ENCODE measurements at places on chromosomes 3 and 15. TPM values are rescaled to one million over a fixed set of nuclear protein-coding genes. Genes with fewer than 3 reads are reported as not detected.

OIP5 gene
- total RNA-seq: 0.35 TPM

TRH gene
- total RNA-seq: 0.55 TPM

GPR87 gene
- total RNA-seq: not detected

PCSK6 gene
- 14.4 TPM for total RNA-seq

MASP1 gene
- 26.2 TPM for total RNA-seq

DNA sequence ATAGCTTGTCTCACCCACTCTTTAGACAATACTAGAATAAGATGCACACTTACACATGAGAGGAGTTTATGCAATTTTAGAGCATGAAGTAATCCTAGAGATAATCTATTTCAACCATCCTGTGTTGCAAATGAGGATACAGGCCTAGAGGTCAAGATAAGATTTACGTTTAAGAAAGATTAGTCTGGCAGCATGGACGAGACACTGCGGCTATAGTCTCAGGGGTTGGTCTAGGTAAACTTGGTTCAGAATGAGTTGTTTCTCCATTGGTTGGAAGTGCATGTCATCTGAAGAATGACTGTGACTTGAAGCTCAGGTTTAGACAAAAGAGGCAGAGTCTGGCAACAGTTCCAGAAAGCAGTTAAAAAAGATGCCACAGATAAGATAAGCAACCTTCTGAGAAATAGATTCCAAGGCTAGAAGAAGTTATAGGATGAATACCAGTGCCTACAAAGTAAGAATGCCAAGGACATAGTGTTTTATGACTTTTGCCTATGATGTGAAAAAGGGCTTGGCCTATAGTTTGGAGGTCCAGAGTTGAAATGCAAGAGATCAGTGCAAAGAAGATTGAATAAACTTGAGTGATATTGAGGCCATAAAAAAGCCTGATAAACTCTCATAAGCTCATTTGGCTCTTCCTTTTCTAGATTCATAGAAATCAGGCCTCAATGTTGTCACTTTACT lies 631.0 kb downstream of the SQOR start:
- DNase-seq: no peak

GRCh38 chr3:37971467-37971866 lies 19.1 kb upstream of the VILL start:
- no peak for DNase-seq

DNA sequence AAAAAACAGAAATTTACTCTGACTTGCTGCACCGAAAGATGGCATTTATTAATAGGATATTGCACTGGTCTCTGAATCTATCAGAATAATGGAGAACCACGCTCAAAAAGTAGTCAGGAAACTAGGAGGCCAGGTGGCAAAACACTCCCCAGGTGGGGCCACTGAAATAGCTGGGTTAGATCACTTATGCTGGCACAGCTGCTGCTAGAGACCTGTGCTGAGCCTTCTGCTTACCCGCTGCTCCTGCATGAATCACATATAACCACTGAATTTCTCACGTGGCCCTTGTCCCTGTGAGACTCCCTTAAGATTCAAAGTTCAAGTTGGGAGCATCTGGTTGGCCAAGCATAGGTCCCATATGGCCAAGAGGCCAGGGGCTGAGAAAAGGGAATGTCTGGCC lies 66.0 kb upstream of the OXTR start:
- no peak for DNase-seq

DNA sequence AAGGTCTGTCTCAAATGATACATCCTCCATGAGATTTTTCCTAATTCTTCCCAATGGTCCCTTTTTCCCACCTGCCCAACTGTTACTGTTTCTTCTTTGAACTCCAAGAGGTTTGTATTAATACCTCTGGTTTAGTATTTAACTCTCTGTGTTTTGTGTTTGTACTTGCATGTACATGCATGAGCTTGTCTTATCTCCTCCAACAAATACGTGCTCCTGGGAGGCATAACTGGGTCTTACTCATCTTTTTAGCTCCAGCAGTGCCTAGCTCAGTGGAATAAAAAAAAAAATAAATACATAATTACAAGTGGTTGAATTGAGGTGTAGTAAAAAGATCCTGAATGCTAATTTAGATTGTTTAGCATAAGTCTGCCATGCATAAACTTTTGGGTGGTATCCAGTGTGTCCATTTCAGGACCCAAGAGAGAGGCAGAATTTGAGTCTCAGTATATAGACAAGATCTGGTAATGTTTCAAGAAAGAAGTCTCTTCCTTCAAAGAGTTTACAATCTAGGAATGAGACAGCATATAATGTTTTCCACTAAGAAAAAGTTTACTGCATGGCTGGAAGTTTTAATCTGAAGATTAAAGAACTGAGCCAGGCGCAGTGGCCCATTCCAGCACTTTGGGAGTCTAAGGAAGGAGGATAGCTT lies 1.7 kb upstream of the LYSMD2 start:
- DNase-seq: no peak

DNA sequence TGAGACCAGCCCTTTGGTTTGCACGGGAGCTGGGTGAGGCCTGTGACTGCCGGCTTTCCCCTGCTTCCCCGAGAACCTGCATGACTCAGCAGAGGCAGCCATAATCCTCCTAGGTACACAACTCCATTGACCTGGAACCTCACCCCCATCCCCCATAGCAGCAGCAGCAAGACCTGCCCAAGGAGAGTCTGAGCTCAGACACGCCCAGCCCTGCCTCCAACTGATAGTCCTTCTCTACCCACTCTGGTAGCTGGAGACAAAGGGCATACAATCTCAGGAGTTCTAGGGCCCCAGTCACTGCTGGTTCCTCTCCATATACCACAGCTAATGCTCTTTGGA lies 141.0 kb upstream of the ARHGEF26 start:
- no peak for DNase-seq

- DNase-seq: no peak
Observed at GRCh38 chr3:24434651-24435050, 60.0 kb downstream of the THRB start.

DNA sequence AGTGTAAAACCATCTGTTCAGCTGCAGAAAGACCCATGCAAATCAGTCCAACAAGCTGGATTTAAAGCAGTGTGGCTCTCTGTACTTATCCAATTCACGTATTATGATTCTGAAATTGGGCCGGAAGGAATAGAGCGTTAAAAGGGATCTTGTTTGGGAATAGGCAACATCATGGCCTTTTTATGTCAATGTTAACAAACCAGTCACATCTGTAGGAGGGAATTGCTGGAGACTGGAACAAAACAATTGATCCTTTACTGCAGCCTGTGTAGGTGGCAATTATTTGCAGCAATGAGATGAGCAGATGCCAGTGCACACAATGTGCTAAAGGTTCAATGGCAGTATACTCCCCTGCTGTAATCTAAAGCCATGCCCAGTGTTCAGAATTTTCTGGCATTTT lies 887.4 kb upstream of the ROBO1 start:
- DNase-seq: no peak

DNA sequence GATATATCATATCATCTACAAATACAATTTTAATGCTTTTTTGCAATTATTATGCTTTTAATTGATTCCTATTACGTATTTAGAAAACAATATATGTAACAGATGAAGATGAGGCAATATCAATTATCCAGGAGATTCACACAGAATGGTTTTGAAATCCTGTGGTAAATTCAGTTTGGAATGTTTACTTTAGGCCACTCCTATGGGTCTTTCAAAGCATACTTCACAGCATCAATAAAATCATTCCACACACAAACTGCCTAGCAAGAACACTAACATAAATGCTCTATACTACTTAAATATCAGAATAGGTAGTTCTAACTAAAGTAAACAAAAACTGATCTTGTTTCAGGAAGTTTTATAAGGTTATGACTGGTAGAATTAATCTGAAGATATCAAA lies 90.5 kb downstream of the FAM227B start:
- no peak for DNase-seq

DNA sequence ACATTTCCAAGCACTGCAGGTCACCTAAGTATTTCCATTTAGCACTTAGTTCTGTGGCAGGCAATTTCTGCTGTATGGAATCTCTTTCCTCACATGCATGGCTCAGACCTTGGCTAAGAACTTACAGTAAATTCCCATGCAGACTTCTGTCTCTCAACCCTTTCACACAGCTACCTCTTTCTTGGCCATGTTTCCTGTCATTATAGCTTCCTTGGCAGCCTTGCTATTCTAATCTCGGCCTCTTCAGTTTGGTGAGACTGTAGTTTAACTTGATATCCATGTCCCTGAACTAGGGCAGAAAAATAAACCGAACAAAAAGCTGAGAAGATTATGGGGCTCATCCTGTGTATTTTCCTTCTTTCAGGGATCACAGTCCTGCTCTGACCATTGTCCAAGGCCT lies 96.0 kb downstream of the SPATA16 start:
- no peak for DNase-seq

GRCh38 chr15:91132079-91132478 lies 32.0 kb downstream of the SV2B start:
- no peak for DNase-seq

- no peak for DNase-seq
Observed at GRCh38 chr3:25281041-25281731, 146.9 kb upstream of the RARB start.

GRCh38 chr3:18556503-18557135 lies 131.5 kb upstream of the SATB1 start:
- no peak for DNase-seq

GRCh38 chr15:78020007-78020406 lies 57.5 kb downstream of the TBC1D2B start:
- no peak for DNase-seq

DNA sequence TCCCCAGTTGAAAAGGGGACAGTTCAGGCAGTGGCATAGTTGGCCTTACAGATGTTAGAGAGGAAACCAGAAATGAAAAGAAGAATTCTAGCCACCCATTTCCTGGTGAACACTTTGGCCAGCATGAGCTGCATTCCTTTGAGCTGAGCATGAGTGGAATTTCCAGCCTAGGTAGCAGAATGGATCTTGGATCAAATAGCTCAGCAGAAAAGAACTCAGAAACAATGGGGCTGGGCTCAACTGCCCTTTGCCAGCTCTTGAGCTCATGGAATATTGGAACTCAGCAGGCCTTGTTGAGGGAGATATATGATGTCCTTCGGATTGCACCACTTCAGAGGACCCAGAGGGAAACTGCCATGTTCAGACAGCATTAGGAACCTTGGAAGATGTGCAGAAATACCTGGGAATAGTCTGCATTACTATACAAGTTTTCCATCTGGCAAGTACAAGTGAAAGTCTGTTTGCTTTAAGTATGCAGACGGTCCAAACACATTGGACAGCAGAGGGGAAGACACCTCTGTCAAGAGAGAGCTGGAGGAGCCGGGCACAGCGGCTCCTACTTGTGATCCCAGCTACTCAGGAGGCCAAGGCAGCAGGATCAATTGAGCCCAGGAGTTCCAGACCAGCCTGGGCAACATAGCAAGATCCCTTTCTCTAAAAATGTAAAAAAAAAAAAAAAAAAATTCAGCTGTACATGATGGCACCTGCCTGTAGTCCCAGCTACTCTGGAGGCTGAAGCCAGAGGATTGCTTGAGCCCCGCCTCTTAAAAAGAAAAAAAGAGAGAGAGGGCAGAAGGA lies 3.1 kb upstream of the CDV3 start:
- DNase-seq: peak; percentile 65

GRCh38 chr3:128505771-128506170 lies 12.8 kb upstream of the GATA2 start:
- no peak for DNase-seq

DNA sequence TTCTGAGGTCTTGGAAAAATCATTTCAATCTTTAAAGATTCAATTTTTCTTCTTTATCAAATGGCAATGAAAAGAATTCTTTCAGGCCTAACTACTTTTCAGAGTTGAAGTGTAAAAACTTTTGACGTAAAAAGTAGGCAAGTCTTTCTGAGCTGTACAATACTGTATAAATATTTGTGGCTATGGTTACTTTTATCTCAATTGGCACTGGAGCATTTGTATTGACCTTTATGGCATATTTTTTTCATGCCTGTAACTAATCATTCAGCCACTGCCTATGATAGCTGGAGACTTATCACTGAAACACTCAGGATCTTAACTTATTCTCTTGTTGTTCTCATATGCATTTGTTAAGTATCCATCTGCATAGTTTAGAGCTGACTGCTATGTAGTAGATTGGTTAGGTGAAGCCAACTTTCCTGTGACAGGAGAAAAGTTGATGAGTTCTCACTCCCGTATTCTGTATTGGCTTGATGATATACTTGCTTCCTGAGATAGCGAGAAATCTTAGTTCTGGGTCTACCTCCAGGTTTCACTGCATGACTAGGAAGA lies 290.4 kb upstream of the TBL1XR1 start:
- DNase-seq: no peak

DNA sequence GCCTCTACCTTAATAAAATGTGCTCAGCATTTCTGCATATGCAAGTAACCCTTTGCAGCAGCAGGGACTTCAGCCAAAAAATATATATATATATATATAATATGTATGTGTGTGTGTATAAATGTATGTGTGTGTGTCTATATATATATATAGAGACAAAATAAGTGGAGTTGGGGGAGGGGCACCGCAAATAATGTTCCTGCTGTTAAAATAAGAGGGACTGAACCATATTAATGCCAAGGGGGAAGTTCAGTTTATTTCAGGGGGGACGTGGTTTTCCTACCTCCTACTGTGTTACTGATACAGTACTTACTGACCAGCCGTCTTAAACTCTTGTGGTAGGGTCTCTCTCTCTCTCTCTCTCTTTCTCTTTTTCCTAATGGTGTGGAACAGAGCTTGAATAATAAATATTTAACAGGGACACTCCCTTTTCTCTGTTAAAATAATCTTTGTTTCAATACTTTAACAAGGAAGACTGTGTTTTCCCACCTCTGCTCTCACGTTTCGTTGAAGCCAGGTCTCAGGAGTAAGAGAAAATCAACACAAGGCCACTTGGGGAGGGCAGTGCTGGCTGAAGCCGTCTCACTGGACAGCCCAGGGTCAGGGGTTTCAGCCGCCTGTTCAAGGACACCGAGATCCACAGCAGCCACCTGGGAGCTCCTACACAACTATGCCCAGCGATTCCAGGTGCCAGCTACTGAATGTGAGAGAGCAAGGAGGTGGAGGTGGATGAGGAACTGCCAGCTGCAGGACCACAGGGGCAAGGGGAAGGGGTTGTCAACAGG lies 42.8 kb upstream of the ADAMTSL3 start:
- no peak for DNase-seq

DNA sequence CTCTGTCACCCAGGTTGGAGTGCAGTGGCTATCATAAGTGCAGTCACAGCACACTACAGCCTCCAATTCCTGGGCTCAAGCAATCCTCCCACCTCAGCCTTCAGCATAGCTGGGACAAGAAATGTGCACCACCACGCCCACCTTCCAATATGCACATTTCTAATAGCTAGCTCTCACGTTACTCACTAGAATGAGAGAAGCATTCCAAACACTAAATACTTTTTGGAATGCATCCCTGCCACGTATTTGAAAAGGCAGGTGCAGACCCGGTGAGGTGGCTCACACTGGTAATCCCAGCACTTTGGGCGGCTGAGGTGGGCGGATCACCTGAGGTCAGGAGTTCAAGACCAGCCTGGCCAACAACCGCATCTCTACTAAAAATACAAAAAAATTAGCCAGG lies 7.6 kb upstream of the TCF12 start:
- DNase-seq: no peak

- DNase-seq: no peak
Observed at GRCh38 chr15:92053753-92054316, 200.3 kb downstream of the SLCO3A1 start.

- DNase-seq: no peak
Observed at GRCh38 chr3:194690501-194691372, 5.1 kb downstream of the FAM43A start.

GRCh38 chr3:127174284-127174683 lies 18.6 kb upstream of the PRR23E start:
- no peak for DNase-seq

GRCh38 chr3:174170248-174170647 lies 688.9 kb upstream of the NAALADL2 start:
- no peak for DNase-seq

Measured in right atrium auricular region (tissue), 2 donors.